ENCODE measurements at places on chromosomes 13 and 19.

- no peak for DNase-seq
These were observed 1262.7 kb upstream of the MIR17HG start for GRCh38 chr13:90084684-90085290.

- DNase-seq = no peak
These were observed 163.0 kb downstream of the EFNB2 start for GRCh38 chr13:106372199-106373155.

GRCh38 chr19:19438366-19439175 is 33.1 kb downstream of the GATAD2A start:
- DNase-seq = no peak

DNA sequence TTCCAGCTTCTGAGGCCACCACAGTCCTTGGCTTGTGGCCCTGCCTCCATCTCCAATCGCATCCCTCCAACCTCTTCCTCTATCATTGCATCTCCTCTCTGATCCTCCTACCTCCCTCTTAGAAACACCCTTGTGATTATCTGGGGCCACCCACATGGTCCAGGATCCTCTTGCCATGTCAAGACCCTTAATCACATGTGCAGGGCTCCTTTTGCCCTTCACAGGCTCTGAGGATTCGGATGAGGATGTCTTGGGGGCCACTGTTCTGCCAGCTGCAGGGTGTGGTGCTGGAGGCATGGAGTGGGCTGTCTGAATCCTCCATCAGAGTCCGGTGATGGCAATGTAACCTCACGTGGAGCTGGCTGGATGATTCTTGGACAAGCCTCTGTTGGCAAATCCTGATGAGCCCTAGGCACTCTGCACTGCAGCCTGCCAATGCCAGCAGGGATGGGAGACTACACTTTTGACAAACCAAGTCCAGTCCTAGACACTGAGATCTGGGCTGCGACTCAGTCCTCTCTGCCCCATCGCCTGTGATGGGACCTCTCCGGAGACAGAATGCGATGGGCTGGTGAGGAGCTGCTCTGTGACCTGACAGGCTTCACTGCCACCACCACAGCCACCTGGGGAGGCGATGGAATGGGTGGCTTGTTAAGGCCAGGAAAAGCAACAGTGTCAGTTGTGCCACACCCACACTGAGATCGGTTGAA is 61.2 kb downstream of the CCDC70 start:
- DNase-seq = no peak

GRCh38 chr13:41059456-41060081 is 1.7 kb upstream of the WBP4 start:
- no peak for DNase-seq

DNA sequence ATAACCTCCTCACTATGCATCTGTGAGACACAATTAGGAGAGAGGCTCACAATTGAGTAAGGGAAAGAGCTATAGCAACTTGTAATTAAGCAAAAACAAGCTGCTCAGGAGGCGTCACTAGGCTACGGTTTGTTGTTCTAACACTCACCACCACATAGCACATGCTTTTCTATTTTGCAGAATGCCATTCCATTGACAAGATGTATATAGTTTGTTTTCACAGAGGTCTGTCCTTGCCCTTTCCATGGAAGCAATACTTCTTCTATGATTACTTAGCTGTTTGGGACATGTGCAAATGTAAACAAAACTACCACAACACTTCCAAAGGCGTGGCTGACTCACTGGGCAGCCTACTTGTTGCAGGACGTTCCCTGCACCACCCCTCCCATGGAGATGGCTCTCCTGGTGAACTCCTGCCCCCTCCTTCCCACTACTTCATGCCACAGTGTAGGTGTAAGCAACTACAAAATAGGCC is 33.9 kb upstream of the FAM216B start:
- peak; percentile 93 for DNase-seq

GRCh38 chr13:77714119-77714755 is 16.8 kb downstream of the SLAIN1 start:
- no peak for DNase-seq

DNA sequence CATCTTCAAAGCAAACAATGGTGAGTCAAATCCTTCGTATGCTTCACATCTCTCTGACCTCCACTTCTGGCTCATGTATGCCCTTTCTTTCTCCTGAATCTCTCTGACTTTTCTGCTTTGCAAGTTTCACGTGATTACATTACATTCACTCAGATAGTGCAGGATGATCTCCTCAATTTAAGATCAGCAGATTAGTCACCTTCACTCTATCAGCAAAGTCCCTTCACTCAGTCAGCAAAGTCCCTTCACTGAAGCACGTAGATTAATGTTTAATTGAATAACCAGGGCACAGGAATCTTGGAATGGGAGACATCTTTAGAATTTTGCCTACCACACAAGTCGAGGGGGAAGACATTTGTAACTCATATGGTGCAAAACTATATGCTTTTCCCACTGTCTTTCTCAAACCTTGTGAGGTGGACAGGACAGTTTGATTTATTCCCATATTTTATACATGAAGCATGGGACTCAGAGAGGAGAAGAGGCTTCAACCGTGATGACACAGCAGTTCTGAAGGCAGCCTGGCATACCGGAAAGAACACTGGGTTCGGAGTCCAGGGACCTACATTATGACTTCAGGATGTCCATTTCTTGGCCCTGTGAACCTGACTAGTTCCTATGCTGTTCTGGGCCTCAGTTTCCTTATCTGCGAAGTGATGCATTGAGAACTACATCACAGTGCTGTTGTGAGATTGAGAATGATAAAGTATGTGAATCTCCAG is 23.3 kb downstream of the SIGLECL1 start:
- no peak for DNase-seq

DNA sequence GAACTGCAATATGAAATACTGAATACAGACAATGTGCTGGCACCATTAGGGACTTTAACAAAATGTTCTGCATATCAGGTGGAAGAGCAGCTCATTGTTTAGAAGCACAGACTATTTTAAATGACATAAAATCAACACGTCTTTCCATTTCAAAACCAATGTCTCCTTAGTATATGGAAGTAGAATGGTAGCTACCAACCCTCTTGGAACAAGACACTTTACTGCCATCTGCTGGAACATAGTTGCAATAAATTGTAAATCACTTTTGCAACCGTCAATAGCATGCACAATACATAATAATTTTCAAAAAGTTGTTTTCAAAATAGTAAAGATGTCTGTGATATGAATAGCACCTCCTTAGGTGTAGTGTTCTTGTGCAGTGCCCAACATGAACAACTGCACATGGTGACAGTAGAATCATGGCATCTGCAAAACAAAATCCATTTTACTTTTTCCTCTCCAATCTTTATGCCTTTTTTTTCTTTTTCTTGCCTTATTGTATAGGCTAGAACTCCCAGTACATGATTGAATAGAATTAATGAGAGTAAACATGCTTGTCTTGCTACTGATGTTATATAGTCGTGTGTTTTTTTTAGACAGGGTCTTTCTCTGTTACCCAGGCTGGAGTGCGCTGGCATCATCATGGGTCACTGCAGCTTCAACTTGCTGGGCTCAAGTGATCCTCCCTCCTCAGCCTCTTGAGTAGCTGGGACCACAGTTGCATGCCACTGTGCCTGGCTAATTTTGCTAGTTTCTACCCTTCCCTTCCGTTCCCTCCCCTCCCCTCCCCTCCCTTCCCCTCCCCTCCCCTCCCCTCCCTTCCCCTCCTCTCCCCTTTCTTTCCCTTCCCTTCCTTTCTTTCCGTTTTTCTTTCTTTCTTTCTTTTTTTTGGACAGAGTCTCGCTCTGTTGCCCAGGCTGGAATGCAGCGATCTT is 7.8 kb upstream of the LYPD5 start:
- DNase-seq = no peak

GRCh38 chr13:74550039-74550438 is 415.8 kb upstream of the KLF12 start:
- DNase-seq = no peak

DNA sequence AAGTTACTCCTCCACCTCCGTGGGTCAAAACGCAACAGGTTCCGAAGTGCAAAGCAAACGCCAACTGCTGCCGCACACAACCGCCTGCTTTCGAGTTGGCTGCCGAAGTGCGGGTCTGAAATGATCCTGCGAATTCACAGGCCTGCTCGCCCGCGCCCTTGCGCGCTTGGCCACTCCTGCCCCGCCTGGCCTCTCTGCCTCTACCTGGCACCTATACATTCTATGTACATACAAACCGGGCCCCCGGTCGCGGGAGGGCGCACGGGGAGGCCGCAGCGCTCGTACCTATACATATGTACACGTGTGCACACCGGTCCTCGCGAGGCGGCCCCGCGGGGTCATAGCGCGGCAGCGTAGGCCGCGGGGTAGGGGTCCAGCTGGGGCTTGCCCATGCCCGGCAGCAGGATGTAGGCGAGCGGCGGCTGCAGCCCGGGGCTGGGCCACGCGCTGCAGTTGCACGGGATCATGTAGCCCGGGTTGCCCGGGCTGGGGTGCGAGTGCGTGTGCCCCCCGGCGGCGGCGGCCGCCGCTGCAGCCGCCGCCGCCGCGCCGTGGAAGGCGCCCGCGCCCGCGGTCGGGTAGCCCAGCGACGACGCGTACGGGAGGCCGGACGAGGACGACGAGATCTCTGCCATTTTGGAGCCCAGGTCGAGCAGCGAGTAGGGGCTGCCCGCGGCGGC is 1.3 kb downstream of the SOX21 start:
- DNase-seq = no peak

- DNase-seq = no peak
These were observed 354.5 kb upstream of the NBEA start for GRCh38 chr13:34587576-34587975.

DNA sequence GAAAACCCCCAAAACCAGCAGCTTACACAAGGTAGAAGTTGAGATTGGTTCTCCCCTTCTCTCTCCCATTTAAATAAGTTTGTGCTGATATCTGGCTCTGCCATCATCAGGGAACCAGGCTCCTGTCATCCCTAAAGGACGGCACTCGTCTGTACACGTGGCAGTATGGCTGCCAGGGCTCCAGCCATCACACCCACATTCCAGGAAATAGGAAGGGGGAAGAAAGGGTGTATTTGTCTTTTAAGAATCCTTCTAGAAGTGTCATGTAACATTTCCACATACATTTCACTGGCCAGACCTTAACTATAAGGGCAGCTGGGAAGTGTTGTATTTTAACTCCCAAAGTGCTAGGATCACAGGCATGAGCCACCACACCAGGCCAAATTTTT is 10.1 kb downstream of the SPC24 start:
- DNase-seq = no peak

GRCh38 chr19:10088949-10089554 is 2.9 kb downstream of the SHFL start:
- DNase-seq = no peak

- no peak for DNase-seq
These were observed 116.1 kb downstream of the DNAJC3 start for GRCh38 chr13:95793018-95793555.

DNA sequence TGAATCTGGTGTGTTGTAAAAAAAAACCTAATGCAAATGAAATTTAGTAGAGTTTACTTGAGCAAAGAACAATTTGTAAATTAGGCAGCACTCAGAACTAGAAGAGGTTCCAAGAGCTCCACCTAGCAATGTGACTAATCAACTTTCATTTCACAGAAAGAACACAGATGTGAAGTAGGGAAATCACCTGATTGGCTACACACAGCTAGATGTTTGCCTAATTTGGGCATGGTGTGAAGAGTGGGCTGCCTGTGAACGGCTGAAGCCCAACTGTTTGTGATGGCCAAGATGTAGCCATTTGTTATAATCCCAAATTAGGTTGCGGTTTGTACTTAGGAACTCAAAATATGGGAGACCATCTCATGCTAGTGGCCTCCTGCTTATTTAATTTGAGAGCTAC is 724.4 kb upstream of the SLITRK5 start:
- DNase-seq = no peak

GRCh38 chr19:46875657-46876056 is 14.9 kb downstream of the ARHGAP35 start:
- no peak for DNase-seq

DNA sequence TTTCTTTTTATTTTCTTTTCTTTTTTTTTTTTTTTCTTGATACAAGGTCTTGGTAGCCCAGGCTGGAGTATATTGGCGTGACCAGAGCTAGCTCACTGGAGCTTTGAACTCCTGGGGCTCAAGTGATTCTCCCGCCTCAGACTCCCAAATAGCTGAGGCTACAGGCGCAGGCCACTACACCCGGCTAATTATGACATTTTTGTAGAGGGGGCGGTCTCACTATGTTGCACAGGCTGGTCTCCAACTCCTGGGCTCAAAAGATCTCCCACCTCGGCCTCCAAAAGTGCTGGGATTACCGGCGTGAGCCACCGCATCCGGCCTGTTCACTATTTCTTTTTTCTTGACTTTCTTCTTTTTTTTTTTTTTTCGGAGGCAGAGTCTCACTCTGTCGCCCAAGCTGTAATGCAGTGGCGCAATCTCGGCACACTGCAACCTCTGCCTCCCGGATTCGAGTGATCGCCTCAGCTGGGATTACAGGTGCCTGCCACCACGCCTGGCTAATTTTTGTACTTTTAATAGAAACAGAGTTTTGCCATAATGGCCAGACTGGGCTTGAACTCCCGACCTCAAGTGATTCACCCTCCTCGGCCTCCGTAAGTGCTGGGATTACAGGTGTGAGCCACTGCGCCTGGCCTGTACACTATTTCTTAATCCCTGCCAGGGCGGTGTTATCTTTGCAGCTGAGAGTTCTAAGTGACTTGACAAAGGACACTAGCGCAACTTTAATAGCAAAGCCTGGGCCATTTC is 37.1 kb upstream of the LSM14A start:
- DNase-seq = no peak

DNA sequence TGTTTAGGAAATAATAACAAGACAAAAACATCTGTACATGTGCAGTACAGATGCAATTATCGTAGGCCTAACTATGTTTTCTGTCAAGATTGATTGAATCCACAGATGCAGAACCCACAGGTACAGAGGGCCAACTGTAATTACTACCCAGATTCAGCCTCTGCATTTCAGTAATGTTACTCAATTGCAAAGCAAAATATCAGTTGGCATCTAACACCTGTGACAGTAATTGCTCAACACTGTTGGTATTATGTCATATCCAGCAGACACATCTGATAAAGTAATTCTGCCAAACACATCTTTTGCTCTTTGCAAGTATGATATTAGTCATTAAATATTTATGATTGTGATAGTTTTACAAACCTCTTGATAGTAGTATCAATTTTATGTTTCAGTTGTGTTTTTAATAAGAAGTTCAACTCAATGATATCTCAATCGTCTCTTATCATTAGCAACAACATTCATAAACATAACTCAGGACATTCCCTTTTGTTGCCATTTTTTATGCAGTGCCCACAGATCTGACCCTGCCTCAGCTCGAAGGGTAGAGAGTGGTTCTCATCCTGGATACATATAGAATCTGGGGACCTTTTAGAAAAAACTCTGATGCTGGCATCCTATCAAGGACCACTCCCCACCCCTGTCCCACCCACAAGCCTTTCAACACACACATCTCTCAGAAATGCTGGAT is 104.7 kb downstream of the MYCBP2 start:
- DNase-seq = no peak

DNA sequence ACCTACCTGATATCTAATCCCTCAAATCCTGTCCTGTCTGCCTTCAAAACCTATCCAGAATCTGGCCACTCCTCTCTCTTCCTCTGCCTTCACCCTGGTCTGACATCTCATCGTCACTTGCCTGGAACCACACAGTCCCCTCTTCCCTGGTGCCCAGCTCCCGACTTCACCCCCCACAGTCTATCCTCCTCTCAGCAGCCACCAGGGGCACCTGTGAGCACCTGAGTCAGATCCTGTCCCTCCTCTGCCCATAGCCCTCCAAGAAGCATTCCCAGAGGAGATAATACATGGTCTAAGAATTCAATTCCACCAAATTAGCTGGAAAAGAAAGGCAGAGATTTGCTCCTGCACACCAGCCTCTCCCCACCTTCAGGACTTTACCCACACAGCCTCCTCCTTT is 48.9 kb downstream of the ZNRF4 start:
- DNase-seq = no peak

Measured in PC-9 (cell line).